ENCODE measurements at places on chromosomes 16 and 17.

DNA sequence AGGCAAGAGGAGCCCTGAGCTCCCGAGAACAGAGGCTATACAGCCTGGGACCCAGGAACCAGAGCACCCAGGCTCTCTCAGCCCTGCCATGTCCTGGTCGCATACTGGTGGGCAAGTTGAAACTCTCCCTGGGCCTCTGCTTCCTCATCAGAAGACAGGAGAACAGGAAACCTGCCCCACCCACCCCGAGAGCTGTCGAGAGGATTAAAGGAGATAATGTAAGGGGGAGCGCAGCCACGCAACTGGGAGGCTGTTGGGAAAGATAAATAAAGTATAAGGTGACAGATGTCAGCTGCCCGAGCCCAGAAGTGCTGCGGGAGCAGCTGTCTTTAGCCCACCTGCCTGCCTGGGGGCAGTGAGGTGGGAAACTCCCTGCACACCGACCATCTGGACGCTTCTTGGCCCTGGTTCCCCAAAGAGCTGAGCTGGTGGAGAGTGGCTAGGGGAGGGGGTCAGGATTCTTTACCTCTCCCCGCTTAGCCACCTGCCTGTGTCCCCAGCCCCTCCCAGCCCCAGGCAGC is 6.8 kb downstream of the KIF19 start:
- no peak for DNase-seq

- no peak for DNase-seq
Measured at GRCh38 chr17:8822401-8823035, 23.4 kb upstream of the MFSD6L start.

- DNase-seq, result no peak
Measured at GRCh38 chr16:22054847-22055590, 37.3 kb upstream of the VWA3A start.

DNA sequence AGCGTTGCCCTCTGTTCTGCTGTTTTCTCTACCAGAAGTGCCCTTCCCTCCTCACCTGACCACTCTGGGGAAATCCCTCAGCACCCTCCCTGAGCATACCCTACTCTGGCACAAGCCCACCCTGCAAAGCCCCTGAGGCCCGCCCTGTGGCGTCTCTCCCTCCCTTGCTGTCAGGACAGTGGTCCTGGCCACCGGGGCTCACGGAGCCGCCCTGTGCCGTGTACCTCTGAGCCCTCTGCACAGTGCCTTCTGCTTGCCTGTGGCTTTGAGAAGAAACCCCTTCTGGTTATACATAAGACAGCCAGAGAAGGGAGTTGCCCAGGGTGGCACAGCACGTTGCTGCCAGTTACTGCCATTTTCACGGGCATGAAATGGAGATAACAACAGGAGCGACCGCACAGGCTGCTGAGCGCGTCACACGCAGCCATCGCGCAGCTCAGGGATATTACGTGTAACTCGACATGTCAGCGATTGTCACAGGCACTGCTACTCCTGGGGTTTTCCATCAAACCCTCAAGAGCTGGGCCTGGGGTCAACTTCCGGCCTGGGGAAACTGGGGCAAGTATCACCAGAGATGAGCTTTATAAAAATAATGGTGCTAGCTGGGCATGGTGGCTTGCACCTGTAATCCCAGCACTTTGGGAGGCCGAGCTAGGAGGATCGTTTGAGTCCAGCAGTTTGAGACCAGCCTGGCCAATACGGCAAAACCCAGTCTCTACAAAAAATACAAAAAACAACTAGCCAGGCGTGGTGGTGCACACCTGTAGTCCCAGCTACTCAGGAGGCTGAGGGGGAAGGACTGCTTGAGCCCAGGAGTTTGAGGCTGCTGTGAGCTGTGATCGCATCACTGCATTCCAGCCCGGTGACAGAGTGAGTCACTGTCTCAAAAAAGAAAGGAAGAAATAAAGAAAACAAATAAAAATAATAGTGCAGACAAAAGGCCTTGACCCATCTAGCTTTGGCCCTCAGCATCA is 14.8 kb downstream of the SCGB1C2 start:
- DNase-seq, result no peak

DNA sequence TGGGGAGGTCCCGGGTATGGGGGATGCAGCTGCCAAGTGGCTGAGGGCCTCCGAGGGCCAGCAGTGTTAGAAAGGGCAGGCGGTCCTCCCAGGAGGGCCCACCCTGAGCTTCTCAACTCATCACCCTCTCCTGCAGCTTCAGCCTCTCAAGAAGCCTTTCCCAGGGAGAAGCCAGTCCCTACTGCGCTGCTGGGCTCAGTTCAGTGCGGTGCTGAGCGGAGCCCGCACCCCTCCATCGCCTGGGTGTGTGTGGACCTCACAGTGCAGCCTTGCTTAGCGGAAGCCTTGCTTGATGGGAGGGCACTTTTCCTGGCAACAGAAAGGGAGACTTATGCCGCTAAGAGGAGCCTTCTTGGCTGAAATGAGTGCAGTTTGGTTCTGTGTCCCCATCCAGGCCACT is 3.5 kb upstream of the APRT start:
- no peak for DNase-seq

DNA sequence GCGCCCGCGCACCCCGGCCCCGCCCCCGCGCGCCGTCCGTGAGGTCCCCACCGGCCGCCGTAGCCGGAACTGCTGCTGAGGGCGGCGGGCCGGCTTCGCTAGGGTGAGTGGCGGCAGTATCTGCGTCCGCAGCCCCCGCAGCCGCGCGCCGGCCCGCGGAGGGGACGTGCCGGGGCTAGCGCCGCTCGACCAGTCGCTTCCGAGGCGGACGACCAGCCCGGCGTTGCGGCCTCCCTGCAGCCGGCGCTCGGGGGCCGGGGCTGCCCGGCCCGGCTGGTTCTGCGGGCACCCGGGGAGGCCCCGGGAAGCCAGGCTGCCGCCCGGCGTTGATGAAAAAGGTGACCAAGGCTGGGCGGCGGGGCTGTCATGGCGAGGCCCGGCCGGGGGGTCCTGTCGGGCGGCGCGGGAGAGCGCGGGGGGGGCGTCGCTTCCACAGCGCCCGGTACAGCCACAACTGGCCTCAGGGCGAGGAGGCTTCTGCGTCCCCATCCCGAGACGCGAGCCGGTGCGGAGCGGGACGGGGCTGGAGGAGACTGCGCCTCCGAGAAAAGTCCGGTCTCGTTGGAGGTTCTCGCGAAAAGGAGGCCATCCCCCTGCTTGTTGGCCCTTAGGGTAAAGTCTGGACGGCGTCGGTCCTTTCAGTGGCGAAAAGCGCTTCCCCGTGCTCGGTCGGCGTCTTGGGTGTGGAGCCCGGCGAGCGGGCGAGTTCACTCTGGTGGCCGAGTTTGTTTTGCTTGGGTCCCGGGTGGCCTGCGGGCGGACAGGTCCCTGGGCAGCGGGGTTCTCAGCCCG is at the start of gene CRAMP1:
Gene CRAMP1 (plus strand): TSS at position 41 of the 792 bp plus-strand sequence. CDS start 2,280 bp downstream, outside the sequence.
- DNase-seq, result no peak

DNA sequence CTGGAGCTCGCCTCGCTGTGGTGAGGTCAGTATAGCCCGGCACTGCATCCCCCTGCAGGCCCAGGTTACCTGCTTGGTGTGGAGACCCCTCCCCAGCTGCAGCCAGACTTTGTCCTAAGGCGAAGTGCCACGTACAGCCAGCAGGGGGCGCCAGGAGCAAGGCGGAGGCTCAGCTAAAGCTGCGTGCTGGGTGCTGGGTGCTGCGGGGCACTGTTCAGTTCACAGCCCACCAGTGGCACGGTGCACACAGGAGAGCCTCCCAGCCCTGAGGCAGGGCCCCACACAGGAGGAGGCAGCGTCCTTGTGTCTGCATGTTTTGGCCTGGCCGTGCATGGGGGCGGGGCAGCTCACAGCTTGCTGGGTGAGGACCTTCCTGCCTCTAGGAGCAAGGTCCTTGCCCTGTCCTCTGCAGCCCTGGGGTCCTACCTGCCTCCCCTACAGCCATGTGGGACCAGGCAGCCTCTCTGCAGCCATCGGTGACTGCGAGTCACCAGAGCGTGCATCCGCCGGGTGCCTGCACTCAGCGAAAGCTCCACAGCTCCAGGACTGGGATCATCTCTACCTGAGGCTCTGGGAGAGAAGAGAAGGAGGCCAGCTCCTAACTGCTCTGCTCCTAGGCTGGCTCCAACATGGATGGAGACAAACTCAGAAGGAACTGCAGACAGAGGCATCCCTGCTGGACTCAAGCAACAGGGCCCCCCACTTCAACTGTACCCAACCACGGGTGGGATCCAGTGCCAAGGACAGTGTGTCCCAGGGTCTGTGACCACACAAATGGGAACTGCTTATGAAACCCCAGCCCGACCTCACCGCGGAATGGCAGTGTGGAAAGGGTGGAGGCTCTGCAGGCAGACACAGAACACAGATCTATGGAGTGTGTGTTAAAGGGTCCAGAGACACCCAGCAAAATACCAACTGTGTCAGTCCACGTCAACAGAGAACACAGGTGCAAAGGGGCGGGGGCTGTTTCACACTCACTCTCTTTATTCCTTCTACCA is 19.0 kb downstream of the SLC7A5 start:
- DNase-seq, result peak; percentile 78

DNA sequence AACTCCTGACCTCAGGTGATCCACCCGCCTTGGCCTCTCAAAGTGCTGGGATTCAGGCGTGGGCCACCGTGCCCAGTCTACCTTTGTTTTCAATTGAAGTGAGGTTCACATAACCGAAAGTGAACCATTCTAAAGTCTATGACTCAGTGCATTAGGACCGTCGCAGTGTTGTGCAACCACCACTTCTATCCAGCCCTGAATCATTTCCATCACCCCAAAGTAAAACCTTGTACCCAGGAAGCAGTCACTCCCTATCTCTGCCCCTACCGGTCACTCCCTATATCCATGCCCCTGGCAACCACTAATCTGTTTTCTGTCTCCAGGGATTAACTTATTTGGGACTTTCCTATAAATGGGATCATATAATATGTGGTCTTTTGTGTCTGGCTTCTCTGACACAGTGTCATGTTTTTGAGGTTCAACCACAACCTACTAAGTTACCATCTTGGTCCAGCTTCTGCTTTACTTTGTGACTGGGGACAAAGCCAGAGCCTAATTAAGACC is 28.3 kb upstream of the CDC42EP4 start:
- DNase-seq, result no peak

GRCh38 chr17:34999456-34999855 is 19.1 kb downstream of the LIG3 start:
- DNase-seq, result no peak

- no peak for DNase-seq
Measured at GRCh38 chr16:81575834-81576233, 131.2 kb downstream of the CMIP start.

DNA sequence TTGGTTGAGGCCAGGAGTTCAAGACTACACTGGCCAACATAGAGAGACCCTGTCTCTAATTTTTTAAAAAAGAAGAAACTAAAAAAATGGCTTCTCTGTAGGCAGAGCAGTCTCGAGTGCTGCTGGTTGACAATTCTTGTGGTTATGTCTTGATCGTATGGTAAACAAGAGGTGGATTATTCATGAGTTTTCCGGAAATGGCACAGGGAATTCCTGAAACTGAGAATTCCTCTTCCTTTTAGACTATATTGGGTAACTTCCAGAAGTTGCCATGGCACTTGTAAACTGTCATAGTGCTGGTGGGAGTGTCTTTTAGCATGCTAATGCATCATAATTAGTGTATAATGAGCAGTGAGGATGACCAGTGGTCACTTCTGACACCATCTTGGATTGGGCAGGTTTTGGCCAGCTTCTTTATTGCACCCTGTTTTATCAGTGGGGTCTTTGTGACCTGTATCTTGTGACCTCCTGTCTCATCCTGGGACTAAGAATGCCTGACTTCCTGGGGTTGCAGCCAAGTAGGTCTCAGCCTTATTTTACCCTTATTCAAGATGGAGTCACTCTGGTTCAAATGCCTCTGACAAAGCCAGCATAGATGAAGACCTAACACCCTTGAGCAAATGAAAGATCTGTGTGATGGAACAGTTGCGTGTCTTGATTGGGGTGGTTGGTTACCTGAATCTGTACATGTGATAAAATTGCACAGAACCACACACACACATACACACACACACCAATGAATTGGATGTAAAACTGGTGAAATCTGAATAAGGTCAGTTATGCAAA is 30.2 kb downstream of the BMERB1 start:
- DNase-seq, result no peak

DNA sequence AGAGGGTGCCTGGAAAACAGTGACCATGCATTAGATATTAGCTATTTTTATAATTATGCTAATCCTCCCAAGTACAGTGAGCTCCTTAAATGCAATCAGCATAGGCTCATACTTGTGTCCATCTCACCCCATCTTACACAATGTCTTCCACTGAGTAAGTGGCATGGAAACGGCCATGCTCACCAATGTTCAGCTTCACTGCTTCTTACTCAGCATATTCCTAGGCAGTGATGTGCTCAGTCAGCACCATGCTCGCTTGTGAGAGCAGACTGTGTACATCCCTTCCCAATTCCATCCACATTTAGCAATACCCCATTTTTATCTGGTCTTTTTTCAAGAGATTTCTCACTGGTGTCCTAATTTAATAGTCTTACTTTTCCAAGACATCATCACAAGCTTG is 454.8 kb upstream of the SOX9 start:
- DNase-seq, result no peak

DNA sequence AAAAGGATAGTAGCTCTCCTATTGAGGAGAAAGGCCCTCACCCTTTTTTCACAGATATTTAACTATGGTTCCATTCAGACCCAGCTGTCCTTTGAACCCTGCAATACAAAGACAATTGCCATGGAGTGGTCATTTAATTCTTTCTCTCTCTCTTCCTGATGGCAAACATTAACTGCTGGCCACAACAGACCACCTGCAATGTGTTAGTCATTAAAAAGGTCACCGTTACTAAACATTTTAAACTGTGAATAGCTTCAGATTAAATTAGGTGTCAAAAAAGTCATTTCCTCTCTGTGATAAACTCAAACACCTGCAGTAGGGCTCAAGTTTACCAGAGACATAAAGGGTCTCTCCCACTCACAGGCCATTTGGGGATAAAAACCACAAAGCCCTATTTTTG is 697.2 kb downstream of the TOX3 start:
- no peak for DNase-seq

DNA sequence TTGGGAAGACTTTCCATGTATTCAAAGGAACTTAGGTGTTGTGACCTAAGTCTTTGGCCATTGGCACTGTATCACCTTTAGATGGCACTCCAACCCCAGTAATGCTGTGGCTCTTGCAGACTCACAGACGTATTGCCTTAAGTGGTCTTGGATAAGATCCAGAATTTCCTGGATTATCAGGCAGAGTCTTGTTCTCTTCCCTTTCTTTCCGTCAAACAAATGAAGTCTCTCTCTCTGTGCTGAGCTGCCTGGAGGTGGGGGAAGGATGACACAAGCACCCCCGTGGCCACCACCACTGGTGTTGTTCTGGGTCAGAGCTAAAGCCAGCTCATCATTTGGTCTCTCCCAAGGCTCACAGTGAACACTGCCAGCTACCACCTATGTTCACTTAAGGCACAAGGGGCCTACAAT is 789.9 kb upstream of the KIF2B start:
- no peak for DNase-seq

Measured in activated naive CD4-positive, alpha-beta T cell (primary cell).